ENCODE measurements at places on chromosomes 7 and 10.
A peak's percentile ranks its signal among the peaks of the same experiment; 100 is the strongest.

GRCh38 chr7:132777414-132777813 is 201.1 kb upstream of the PLXNA4 start:
- DNase-seq = no peak

GRCh38 chr7:37285706-37286453 is 162.8 kb downstream of the ELMO1 start:
- DNase-seq = no peak

DNA sequence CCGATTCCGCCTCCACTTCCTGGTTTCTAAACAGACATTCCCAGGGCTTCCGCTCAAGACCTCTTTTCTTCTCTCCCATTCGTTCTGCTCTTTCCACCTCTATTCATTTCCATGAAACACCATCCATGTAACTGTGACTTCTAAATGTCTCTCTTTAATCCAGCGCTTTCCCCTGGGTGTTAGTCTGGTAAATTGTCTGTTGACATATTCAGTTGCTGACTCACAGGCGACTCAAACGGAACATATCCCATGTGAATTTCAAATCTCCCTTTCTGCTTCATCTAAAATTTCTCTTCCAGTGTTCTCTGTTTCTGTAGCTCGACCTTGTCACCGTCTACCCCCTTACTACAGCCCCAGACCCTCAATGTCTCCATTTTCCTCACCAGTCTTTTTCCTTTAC is 119.1 kb downstream of the PFKFB3 start:
- DNase-seq = no peak

DNA sequence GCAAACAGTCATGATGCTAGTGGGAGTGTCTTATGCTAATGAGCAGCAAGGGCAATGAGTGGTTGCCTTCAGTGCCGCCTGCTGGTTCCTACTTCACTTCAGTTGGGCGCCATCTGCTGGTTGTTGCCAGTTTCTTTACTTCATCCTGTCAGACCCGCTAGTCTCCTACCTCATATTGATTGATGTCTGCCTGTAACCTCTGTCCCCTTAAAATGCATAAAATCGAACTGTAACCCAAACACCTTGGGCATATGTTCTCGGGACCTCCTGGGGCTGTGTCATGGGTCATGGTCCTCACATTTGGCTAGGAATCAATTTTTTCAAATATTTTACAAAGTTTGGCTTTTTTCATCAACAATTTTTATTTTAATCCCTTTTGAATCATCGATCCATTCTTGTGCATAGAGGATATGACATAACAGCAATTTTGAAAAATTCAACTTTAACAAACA is 62.8 kb upstream of the C7orf33 start:
- DNase-seq = peak; percentile 30

GRCh38 chr10:125605167-125605566 is 77.8 kb downstream of the TEX36 start:
- no peak for DNase-seq

DNA sequence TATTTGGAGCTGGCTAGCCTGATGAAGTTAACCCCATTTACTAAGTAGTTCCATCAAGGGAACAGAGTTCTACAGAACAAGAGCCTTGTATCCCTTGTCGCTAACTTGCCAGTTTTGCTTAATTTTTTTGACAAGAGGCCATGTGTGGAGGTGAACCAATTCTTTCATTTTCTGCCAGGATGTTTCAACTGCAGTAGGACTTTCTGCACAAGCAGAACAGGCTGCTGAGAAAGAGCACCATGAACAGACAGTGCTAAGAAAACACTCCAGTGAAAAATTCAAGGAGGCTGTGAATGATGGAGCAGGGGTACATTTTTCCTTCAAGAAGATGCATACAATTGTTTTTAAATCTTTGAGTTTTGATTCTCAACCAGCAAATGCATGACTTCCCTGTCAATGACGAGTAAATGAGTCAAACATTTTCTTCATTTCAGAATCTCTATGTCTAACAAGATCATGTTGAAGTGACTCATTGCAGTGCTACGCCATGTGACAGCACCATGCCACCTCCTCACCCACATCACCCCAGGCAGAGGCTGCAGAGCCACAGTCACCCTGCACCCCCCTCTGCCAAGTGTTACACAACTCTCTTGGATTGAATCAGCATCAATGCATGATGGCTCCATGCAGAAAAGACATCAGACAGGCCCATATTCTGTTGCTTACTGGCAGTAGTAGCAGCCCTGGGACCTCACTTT is 193.1 kb downstream of the COBL start:
- no peak for DNase-seq

DNA sequence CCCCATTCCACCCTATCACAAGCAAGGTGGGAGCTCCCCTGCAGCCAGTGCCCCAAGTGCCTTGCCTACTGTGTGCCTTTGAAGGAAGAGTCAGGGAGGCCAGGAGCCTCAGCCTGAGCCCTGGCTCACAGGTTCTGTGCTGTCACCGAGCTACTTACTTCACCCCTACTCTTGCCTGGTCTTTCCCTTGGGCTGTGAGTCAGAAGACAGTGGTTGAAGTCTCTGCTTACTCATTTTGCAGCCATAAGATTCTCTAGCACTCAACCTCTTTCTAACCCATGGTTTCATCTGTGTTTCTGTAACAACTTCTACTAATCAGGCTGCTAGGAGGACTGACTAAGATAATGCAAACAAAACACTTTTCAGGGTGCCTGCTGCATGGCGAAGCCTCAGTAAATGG is 114.5 kb downstream of the PLCE1 start:
- no peak for DNase-seq

DNA sequence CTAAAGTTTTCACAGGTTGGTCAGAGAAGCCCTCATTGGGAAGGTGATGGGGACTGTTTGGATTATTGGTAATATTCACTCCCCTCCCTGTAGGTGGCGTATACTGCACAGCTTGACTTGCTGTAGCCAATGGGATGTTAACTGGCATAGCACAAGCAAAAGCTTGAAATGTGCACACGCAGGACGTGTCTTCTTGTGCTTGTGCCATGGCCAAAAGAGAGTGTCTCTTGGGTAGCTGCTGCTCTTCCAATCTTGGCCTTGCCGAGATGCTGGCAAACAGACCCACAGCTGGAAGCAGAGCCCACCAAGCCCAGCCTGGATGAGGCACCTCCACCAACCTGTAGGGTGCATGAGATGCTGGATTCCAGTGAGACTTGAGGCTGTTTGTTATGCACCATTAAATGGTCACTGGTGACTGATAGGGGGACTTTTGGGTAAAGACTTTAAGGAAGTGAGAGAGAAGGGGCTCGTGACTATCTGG is 266.0 kb downstream of the GRID1 start:
- DNase-seq = peak; percentile 5

GRCh38 chr7:23211589-23211988 is 29.7 kb downstream of the NUP42 start:
- DNase-seq = no peak

DNA sequence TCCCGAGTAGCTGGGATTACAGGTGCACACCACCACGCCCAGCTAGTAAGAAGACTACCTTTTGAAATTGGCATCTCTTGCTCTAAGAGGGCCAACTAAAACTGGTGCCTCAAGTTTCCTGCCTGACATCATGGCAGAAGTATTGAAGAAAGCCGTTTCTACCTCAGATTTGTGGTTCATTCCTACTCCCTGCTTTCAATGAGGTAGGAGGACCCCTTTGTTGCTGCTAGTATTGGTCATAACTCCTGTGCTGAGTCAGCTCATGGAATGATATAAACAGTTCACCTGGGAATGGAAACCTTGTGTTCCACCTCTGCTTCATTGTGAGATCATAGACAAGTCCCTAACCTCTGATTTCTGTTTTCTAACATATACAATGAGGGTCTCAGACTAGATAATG is 82.8 kb downstream of the CDK6 start:
- DNase-seq = no peak

- no peak for DNase-seq
These were observed 21.0 kb upstream of the MYL7 start for GRCh38 chr7:44162179-44162578.

DNA sequence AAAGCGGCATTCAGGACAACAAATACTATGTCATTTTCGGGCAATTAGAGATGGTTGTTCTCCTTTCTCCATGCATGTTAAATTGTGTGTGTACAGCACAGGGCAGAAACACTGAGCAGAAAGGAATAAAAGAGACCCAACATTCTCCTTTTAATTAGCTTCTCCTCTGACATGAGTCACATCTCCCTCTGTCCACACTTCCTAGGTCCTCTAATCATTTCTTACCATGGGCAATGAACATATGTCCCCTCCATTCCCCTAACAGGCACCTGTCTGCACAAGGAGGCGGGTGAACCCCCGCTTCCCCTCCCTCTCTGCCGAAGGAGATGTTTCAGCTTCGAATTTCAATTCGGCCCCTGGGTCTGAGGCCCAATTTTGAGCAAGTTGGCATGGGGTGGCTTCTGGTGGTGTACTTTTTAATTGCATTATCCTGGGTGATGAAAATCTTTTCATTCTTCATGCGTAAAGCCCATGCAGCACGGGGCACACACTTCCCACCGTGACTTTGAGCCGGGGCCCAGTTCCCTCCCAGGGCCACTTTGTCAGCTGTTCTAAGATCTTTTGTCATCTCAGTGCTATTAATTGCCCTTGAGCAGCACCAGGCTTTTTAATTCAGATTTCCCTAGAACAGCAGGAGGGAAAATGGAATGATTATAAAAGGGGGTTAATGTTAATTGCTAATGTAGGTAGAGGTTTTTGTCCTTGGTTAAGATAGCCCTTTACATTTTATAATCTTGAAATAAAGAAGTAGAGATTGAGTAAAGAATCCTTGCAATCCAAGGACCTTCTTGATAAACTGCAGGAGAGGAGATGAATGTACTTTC is 219.5 kb upstream of the NRP1 start:
- no peak for DNase-seq

GRCh38 chr7:90710466-90710850 is 114.3 kb downstream of the CDK14 start:
- DNase-seq = no peak

- no peak for DNase-seq
These were observed 12.5 kb upstream of the KEL start for GRCh38 chr7:142974626-142975025.

GRCh38 chr7:157620616-157621015 is 283.8 kb downstream of the DNAJB6 start:
- DNase-seq = no peak

DNA sequence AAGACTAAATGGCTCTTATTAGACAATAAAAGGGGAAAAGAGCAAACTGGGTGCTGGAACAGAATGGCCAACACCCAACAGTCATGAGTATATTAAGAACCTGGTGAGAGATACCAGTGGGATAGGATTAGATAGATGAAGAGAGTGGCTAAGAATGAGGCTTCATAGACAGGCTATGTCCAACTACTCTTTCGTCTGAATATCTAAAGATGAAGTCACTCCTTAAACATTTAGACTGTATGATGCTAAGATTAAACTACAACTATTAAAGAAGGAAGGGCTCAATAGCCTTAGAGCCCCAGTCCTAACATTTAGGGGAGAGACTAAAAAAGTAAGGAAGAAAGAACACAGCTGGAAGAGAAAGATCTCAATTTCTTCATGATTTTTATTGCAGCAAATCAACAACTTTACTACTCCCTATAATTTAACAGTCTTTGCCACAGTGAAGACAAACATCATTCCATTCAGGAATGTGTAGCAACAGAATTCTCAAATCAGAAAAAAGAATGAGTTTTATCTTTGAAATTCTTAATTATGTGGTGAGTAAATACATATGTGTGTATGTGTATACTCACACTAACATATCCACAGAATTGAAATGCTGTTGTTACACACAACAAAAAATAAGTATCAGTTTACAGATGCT is 45.6 kb downstream of the CACNA2D1 start:
- no peak for DNase-seq

GRCh38 chr7:157577061-157577460 is 240.3 kb downstream of the DNAJB6 start:
- no peak for DNase-seq

GRCh38 chr7:5692845-5693278 is 88.6 kb downstream of the RNF216 start:
- no peak for DNase-seq

- no peak for DNase-seq
These were observed 112.1 kb downstream of the SGMS1 start for GRCh38 chr10:50511492-50512213.

- no peak for DNase-seq
These were observed 14.0 kb downstream of the ZDHHC16 start for GRCh38 chr10:97459933-97460332.

- DNase-seq = no peak
These were observed 33.3 kb upstream of the FXYD4 start for GRCh38 chr10:43338117-43338516.

- no peak for DNase-seq
These were observed 90.5 kb upstream of the FAM3C start for GRCh38 chr7:121486590-121486989.

GRCh38 chr10:34175121-34175520 is 640.0 kb downstream of the PARD3 start:
- no peak for DNase-seq

DNA sequence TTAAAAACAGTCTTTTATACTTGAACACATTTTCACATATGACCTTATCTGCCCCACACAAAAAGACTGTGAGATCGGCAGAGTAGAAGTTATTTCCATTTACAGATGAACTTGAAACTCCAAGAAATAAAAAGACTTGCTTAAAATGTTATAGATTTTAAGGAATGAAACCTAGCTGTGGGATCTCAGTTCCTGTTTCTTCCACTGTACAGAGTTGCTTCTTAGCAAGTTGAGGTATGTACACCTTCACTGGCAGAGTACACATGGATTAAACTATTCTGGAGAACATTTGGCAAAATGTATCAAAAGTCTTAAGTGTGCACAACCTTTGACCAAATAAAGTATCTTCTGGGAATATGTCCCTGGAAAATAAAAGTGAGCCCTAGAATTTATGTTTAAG is 48.3 kb downstream of the A1CF start:
- no peak for DNase-seq

DNA sequence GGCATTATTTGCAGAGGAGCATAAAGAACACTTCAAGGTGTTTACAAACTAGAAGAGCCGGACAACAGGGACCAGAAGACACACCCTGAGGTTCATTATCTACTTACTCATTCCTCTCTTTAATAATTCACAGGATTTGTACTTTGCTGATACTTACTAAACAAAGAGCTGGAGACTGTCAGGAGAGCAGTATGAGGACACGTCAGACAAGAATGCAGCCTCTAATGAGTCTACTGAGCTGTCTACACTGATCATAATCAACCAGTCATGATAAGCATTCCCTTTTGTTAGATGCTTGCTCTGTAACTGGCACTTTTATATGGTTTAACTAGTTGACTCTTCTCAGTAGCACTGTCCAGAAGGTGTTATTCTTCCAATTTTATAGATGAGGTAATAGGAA is 243.3 kb upstream of the CDC14C start:
- DNase-seq = no peak

DNA sequence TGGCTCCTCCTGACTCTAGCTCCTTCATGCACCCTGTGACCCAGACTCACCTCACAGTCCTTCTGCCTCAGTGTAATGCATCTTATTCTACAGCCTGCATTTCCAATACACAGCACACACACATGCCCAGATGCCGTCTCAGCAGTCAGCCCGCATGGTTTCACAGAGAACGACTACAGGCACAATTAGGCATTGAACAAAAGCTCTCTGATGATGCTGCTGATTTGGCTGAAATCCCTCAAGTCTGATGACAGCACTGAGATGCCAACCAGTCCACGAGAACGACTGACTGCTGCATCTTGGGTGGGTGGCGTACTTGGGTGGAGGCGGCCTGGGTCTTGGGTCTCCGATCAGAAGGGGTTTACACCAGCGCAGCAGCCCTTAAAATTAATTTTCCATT is 200.4 kb downstream of the TAX1BP1 start:
- no peak for DNase-seq

All from NCI-H1930 (cell line).